MM.1S (cell line): ENCODE measurements at places on chromosomes 3 and 15.

DNA sequence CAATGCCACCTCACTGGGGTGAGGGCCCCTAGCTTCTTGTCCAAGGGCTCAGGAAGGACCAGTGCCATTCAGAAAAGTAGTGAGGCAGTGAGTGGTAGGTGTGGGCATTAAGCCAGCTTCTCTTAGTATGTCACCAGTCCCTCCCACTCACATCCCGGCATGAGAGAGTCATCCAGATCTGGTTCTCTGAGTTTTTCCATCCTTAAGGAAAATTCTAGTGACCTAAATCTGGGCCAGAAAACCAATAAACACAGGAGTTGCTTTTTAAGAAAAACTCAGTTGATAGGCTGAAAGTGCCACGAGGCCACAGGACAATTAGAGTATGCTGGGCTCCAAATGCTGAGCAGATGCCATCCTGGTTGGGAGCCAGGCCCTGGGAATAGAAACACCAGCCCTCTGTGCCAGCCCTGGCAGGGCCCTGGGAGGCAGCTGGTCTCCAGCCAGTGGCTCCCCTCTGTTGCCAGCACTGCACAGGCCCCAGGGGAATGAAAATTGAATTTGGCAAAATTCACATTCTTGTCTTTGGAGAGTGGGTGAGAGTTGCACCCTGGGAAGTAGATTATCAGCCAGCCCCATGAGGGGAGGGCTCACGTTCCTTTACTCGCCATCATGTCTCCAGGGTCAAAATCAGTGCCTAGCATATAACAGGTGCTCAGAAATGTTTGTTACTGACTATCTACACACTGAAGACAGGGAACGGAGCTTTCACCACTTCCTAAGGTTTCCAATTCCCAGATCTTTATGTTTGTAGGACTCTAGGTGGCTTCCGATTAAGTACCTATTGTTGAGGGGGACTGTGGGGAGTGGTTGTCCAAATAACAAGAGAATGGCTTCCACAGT lies 52.8 kb downstream of the FAM43A start:
- H3K27me3 ChIP-seq, result 0 out of 2 replicates have a peak, but pooled peaks cover 6% of the 10 kb centered on the region
- DNase-seq, result no peak
- no peaks in the 10 kb centered on the region for H3K36me3 ChIP-seq

DNA sequence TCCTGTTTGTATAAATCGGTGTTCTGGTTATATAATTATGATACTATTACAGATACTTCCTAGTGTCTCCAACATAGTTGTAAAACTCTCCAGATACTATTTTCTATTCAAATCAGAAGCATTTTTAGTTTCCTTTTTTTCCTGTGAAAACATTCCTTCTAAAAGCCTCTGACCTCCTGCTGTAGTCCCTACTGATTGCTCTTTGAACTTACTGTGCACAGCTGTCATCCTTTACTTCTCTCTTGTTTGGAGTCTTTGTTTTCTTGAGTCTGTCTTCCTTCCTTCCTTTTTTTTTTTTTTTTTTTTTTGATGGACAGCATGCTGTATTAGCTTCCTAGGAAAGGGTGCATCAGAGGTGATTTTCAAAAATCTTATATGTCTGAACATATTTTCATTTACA lies 28.9 kb downstream of the NR2C2 start:
- H3K4me1 ChIP-seq, result no peaks in the 10 kb centered on the region
- no peak for DNase-seq
- no peaks in the 10 kb centered on the region for H3K27me3 ChIP-seq
- no peak overlapping the region for H3K27ac ChIP-seq
- H3K4me3 ChIP-seq, result no peak overlapping the region
- H3K36me3 ChIP-seq, result no peaks in the 10 kb centered on the region

- peak; percentile 66 for DNase-seq
- H3K27me3 ChIP-seq, result no peaks in the 10 kb centered on the region
- peaks cover 31% of the 10 kb centered on the region for H3K4me1 ChIP-seq
These were observed 91.6 kb downstream of the IQSEC1 start for GRCh38 chr3:12981306-12982275.

GRCh38 chr3:168405288-168405687 lies 309.6 kb upstream of the GOLIM4 start:
- no peaks in the 10 kb centered on the region for H3K27me3 ChIP-seq
- no peaks in the 10 kb centered on the region for H3K36me3 ChIP-seq
- H3K4me1 ChIP-seq, result no peaks in the 10 kb centered on the region
- no peak overlapping the region for H3K4me3 ChIP-seq
- DNase-seq, result no peak

DNA sequence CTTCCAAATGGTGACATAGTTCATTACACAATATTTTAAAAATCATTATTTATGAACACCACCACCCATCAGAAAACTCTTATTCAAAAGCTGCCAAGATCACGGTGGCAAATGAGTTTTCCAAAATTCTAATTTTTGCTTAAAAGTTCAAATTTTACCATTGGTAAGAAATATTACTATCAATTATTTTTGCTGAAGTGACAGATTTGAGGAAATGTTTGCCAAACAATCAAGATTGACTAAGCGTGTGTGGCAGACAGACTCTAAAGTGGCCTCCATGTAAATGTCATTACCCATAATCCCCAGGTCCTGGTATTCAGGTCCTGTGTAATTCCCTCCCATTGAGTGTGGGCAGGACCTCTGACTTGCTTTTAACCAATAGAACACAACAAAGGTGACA lies 35.0 kb downstream of the ZNF280D start:
- no peak for DNase-seq
- peaks cover 6% of the 10 kb centered on the region; the same call in 1 of the 2 replicates for H3K4me1 ChIP-seq
- no peak overlapping the region for H3K27ac ChIP-seq
- no peak overlapping the region for H3K4me3 ChIP-seq
- H3K27me3 ChIP-seq, result no peaks in the 10 kb centered on the region
- H3K36me3 ChIP-seq, result peaks cover 11% of the 10 kb centered on the region
